Activated T-helper 1 cell treated with anti-CD3 and anti-CD28 coated beads, Interleukin-12 subunit alpha, Interleukin-12 subunit beta, Interleukin-2, Interleukin-4 antibody, amounts not matched to agents 30 ng/mL and 10 ng/mL and 1 ng/mL, durations not matched to agents 14 hours and 24 hours and 36 hours (primary cell): ENCODE measurements at places on chromosomes 5 and 9. TPM values are rescaled to one million over a fixed set of nuclear protein-coding genes. Genes with fewer than 3 reads are reported as not detected.

PHYKPL gene
- total RNA-seq: 84.4 and 86.7 TPM in 2 replicates

PCSK5 gene
- total RNA-seq: 3.3 and 3.7 TPM in 2 replicates

MLANA gene
- total RNA-seq: not detected in 2 replicates

SLC38A9 gene
- 22.9 and 25.7 TPM in 2 replicates for total RNA-seq

ZCCHC9 gene
- 41.7 and 47.3 TPM in 2 replicates for total RNA-seq

RNF183 gene
- total RNA-seq: not detected in 2 replicates

SLC31A2 gene
- 6.0 and 6.5 TPM in 2 replicates for total RNA-seq

FAT2 gene
- not detected in 2 replicates for total RNA-seq

ST6GALNAC4 gene
- total RNA-seq: 30.8 and 31.6 TPM in 2 replicates

CCIN gene
- total RNA-seq: not detected in 2 replicates

ZFP2 gene
- 0.07 and 0.41 TPM in 2 replicates for total RNA-seq

SLC25A2 gene
- total RNA-seq: 0.20 and 0.57 TPM in 2 replicates

GOLGA1 gene
- total RNA-seq: 16.6 TPM in 2 replicates

GFI1B gene
- not detected in 2 replicates for total RNA-seq

SPATA31A3 gene
- not detected in 2 replicates for total RNA-seq

CSF1R gene
- 0.10 TPM in 1 of 2 replicates, not detected in the other for total RNA-seq

RMRP gene
- total RNA-seq: 5,317 and 5,787 TPM in 2 replicates

IFNB1 gene
- 0.23 TPM in 1 of 2 replicates, not detected in the other for total RNA-seq

MACIR gene
- 11.9 and 12.3 TPM in 2 replicates for total RNA-seq

QRFP gene
- total RNA-seq: not detected in 2 replicates

GABRA1 gene
- total RNA-seq: not detected in 2 replicates

GDA gene
- total RNA-seq: not detected in 2 replicates

ISL1 gene
- not detected in 2 replicates for total RNA-seq

SPINK4 gene
- not detected in 2 replicates for total RNA-seq

LCN12 gene
- 1.8 and 1.9 TPM in 2 replicates for total RNA-seq

GNA14 gene
- not detected in 2 replicates for total RNA-seq

ARHGEF37 gene
- 0.70 and 0.86 TPM in 2 replicates for total RNA-seq

SPINK6 gene
- not detected in 2 replicates for total RNA-seq

CTXN3 gene
- not detected in 2 replicates for total RNA-seq

PCDHGB5 gene
- total RNA-seq: 0.56 and 0.83 TPM in 2 replicates

PKD2L2 gene
- total RNA-seq: not detected in 2 replicates

IRGM gene
- 0.96 and 1.4 TPM in 2 replicates for total RNA-seq

GPX3 gene
- total RNA-seq: not detected in 2 replicates

PJA2 gene
- total RNA-seq: 40.2 and 41.4 TPM in 2 replicates

ZNF366 gene
- total RNA-seq: not detected in 2 replicates

FANCG gene
- 102 and 104 TPM in 2 replicates for total RNA-seq

CD74 gene
- 440 and 444 TPM in 2 replicates for total RNA-seq

ADGRD2 gene
- not detected in 2 replicates for total RNA-seq

DNM1 gene
- total RNA-seq: 1.4 and 1.8 TPM in 2 replicates

SLC9A3 gene
- 2.3 and 3.0 TPM in 2 replicates for total RNA-seq

B4GALT1 gene
- 64.4 and 66.5 TPM in 2 replicates for total RNA-seq

ACOT12 gene
- total RNA-seq: not detected in 2 replicates

MCIDAS gene
- 0.10 TPM in 1 of 2 replicates, not detected in the other for total RNA-seq

SLC23A1 gene
- 1.4 and 1.5 TPM in 2 replicates for total RNA-seq

LIFR gene
- 0.10 and 0.20 TPM in 2 replicates for total RNA-seq

IL3 gene
- 94.6 and 98.5 TPM in 2 replicates for total RNA-seq

DMRT3 gene
- not detected in 2 replicates for total RNA-seq

PCA3 gene
- total RNA-seq: not detected in 2 replicates

TRIM36 gene
- not detected in 2 replicates for total RNA-seq

ADGRV1 gene
- total RNA-seq: 0.05 TPM in 2 replicates

CNTNAP3 gene
- total RNA-seq: not detected in 2 replicates

UBE2D2 gene
- total RNA-seq: 251 and 265 TPM in 2 replicates

PCDHA3 gene
- not detected in 2 replicates for total RNA-seq

KIAA0825 gene
- 0.36 and 0.47 TPM in 2 replicates for total RNA-seq

CEL gene
- 1.8 and 2.0 TPM in 2 replicates for total RNA-seq

TMEM215 gene
- total RNA-seq: not detected in 2 replicates

TAS2R1 gene
- total RNA-seq: not detected in 2 replicates

PHF24 gene
- 0.08 and 0.12 TPM in 2 replicates for total RNA-seq

PCDHA2 gene
- total RNA-seq: not detected in 2 replicates
